A673 (cell line): ENCODE measurements at places on chromosomes 3 and 15. TPM values are rescaled to one million over a fixed set of nuclear protein-coding genes. Genes with fewer than 3 reads are reported as not detected.

LRRC34 gene
- total RNA-seq = 9.4 and 9.7 TPM in 2 replicates

POLQ gene
- 20.3 and 22.9 TPM in 2 replicates for total RNA-seq

DNA sequence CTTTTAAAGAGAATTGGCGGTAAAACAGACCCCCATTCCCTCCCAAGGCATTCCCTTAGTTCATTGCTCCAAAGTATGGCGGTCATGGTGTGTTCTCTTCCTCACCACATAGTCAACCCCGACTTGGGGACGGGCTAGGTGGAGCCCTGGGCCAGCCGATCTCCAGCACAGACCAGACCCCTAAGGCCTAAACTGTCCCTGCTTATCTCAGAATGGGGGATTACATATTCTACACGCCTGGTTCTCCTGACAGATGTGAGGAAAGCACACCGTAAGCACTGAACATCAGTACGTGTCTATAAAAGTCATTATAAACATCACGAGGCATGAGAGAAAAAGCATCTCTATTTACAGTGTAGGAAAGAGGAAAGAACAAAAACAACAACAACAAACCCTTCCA is 244.5 kb upstream of the STT3B start:
- no peak for DNase-seq

DNA sequence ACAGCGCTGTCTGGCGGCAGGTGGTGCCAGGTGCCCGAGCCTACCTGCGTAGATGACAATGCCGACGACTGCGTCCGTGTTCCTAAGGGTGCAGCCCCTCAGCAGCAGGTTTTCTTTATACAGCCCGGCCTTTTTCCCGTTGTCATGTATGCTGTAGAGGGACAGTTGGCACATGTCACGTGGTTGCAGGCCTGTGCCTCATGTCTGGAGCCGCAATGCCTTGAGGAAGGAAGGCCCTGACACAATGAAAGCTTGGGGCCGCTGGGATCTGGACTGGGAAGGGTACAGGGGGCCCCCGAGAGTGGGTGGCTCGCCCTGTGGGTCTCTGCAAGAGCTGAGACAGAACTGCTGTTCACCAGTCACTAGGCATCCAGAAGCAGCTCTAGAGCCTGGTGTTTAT is 136.0 kb downstream of the ATP10A start:
- no peak for DNase-seq

DNA sequence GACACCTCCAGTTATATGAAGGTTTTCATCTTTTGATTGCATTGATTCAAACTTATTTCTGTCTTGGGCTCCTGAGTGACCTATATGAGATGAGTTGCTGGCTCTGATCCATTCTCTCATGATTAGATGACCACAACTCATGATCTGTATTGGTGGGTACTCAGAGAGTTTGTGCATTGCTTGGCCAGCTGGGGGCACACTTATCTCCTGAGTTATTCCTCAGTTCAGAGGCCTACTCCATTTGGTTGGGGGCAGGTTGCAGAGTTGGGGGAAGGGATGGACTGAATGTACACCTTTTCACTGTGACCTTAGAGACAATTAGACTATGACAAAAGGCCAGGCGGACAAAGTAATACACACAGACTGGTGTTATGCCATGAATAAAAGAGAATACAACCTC is 166.2 kb upstream of the SEMA6D start:
- peak; percentile 34 for DNase-seq

DNA sequence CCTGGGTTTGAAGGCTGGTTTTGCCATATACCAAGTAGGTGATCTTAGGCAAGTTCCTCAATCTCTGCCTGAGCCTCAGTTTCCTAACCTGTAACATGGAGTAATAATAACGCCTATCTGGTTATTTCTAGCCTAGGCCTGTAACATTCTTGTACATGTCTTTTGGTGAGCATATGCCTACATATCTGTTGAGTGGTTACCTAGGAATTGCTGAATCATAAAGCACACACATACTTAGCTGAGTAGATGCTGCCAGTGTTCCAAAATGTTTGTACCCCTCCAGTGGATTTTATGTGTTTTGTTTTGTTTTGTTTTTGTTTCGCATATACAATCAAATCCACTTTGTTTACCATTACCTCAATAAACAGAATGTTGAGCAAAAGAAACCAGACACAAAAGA is 17.4 kb upstream of the MFGE8 start:
- no peak for DNase-seq

- peak; percentile 29 for DNase-seq
These were observed 30.7 kb upstream of the CBLB start for GRCh38 chr3:105899516-105899915.
